Fibroblast of upper back skin (primary cell): ENCODE measurements at places on chromosomes 1 and 21.

GRCh38 chr1:153460551-153460950, at the start of gene S100A7:
TSS of gene S100A7 (minus strand) at chr1:153460651. CDS start at chr1:153459013, 1,638 bp downstream.
- no peak for DNase-seq

DNA sequence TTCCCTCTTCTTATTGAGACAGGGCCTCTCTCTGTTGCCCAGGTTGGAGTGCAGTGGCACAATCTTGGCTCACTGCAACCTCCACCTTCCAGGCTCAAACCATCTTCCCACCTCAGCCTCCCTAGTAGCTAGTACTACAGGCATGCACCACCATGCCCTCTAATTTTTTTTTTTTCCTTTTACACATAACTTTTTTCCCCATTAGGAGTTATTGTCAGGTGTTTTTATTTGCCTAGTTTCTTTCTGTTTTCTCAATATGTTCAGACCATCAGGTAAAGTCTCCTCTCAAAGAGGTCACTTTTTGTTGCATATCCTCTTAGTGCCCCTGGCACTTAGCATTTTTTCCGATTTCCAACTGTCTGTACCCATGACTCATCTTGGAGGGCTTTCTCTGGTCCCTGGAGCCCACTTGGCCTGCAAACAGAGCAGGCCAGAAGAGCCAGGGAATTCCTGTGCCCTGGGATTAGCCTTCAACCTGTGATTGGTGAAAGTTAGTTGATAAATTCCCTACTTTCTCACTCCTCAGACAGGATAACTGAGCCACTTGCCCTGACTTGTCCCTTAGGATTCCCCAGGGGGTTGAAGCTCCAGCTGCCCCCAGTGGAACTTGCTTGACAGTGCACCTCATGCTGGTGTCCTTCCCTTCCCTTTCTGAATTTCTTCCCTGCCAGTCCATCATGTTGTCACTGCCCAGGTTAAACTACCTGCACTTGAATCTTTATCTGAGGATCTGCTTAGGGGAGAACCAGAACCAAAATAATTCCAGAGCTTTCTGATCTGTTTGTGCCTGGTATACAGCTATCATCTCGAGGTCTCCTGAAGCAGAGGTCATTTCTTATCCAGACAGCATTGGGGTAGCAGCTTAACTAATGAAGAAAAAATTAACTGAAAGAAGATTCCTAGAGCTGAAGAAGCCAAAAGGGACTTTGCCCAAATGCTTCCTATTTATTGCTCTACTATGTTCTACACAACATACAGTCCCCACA, 2.4 kb downstream of the NTPCR start:
- peak; percentile 39 for DNase-seq

DNA sequence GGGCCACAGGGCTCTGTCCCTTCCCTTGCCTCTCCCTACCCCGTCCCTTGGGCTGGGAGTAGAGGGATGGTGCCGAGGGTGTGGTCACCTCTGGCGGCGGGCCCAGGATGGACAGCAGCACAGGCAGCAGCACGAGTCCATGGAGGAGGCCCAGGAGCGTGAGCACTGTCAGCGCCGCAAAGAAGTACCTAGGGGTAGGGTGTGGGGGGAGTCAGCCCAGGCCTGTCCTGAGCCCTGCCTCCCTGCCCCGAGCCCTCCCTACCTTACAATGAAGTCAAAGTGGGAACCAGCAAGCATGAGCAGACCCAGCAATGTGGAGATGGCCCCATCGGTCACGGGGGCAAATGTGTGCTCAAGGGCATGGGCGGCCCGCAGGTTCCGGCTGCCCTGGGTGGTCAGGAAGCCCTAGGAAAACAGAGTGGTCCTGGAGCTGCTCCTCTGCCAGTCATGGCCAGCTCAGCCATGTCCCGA, 14.7 kb downstream of the BTBD19 start:
- DNase-seq, result no peak

DNA sequence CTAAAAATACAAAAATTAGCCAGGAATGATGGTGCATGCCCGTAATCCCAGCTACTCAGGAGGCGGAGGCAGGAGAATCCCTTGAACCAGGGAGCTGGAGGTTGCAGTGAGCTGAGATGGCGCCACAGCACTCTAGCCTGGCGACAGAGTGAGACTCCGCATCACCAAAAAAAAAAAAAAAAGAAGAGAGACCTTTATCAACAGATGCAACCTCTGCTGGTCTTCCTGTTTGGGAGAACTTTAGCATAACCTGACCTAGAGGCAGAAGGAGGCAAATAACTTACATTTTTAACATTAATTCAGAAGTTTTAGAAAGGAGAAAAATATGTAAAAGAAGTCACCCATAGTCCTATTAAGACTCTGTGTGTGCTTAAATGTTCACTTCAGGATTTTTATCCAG, 32.4 kb downstream of the SLAMF1 start:
- no peak for DNase-seq
